Activated T-helper 2 cell treated with anti-CD3 and anti-CD28 coated beads, Interferon-gamma antibody, Interleukin-2, Interleukin-4, amounts not matched to agents 10 μg/mL and 5 μg/mL and 100 μg/mL, durations not matched to agents 14 hours and 24 hours and 36 hours (primary cell): ENCODE measurements at places on chromosomes 11 and 22. TPM values are rescaled to one million over a fixed set of nuclear protein-coding genes. Genes with fewer than 3 reads are reported as not detected.

DNA sequence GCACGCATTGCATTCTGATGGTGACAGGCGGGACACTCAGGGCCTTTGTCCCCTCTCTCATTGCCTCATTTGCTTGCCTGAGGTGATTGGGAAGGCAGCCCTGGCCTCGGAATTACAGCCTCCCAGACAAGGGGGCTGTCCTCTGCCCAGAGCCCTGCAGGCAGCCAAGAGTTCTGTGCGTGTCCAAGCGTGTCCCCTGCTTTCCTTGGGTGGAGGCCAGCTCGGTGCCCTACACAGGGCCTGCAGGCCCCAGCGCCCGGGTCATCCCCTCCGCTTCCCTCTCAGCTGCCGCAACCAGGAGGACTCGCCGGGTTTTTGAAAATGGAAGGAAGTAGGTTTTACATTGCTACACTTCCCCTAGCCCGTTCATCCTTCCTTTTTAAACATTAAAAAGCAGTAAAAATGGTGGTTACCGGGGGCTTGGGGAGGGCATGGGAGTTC is 1.9 kb downstream of the GRAMD4 start:
- no peak for DNase-seq

DNA sequence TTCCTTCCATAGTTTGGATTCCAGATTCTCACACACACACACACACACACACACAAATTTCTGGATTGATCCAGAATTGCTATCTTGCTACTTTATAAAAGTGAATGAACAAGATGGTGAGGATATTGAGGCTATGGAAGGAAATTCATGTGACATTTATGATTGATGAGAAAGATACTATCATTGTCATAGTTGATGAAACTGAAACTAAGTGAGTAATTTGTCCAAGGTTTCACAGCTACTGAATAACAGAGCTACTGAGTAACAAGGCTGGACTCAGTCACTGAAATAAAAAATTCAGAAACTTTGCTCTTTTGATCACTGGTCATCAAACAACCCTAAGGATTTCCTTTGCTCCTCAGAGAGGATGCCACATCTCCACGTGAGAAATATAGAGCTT is 16.2 kb downstream of the OR5D16 start:
- no peak for DNase-seq

DNA sequence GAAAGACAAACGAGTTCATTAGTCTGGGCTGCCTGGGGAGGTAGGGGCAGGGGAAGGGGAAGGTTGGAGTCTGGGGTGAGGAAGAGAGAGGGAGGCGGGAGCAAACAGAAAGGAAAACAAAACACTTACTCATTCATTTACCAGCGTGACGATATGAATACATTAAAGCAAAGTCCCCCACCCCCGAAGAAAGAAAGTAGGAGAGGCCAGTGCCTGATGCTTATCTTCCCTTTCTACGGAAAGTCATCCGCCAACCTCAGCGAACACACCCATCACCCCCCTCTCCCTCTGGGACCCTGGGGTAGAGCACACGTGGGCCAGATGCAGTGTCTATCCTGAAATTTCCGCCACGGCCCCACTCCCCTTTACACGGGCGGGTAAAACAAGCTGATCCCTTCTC is 13.7 kb downstream of the ABCC8 start:
- DNase-seq, result no peak

DNA sequence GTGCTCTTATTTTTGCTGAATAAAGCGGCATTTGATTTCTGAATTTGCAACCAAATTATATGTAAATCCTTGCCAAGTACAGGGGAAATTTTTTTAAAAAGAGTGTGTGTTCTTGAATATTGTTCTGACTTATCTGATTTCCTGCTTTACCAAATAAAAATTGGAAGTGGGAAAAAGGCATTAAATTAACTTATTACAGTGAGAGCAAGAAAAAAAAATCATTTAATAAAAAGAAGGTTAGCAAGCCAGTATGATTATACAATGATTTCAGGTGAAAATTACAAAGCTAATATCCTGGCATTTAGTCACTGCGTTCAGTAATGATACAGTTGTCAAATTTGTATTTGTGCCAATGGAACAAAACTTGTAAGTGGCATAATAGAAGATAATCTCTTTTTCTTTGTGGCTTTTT is 82.1 kb upstream of the PPARA start:
- no peak for DNase-seq

- DNase-seq, result no peak
These were observed 905.6 kb downstream of the DLG2 start for GRCh38 chr11:84721561-84721961.

DNA sequence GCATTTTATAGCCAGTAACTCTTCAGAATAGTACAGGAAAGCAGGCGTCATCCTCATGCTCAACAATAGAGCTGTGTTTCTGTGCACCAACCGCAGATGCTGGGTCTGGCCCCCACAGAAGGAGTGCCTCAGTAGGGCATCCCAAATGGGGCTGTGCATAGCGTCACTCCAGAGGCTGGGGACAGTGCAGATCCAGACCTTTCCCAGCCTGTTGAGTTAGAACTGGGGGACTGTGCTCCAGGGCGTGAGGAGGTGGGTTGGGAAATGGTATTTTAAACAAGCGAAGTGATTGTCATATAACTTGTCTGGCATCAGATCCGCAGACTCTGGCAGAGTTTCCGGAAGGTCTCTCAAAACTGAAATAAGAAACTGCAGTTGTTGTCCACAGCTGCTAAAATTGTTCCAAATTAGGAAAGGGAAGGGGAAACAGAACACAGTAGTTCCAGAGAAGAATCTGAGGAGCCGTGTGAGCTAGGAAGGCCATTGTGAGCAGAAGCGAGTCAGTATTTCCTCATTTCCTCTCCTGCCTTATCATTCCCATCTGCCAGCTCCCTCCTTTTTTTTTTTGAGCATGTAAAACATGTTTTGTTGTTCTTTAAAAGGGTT is 52.2 kb downstream of the JAM3 start:
- no peak for DNase-seq

DNA sequence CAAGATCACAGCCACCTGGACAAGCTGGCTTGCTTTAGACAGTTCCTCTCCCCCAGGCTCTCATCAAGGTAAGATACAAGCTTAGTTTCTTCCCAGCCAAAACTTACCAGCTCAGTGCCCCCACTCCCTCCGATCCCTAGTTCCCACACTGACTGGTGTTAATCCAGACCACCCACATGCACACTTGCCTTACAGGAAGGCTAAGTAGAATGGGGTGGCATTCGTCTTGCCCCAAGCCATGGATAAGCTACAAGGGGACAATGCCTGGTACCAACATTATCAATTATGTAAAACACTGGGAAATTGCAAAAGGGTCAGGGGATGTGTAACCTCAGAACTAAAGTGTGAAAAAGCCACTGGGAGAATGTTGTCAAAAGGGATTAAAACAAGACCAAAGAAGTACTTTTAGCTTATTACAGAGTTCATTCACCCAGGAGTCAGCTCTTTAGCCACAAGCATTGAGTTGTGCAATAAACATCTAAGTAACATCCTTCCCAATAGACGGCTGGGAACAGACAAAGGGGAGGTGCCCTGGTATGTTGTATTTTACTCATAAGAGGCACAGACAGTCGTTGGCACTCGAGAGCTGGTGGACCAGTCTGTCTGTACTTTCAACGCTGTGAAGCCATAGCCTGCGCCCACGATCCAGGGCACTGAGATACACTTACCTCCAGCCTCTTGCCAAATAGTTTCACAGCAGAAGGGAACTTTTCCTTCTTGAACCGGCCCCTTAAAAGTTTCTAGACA is 1.1 kb downstream of the DHCR7 start:
- no peak for DNase-seq

GRCh38 chr11:67615728-67616430 is 9.1 kb downstream of the NDUFV1 start:
- DNase-seq, result no peak

GRCh38 chr11:110311783-110312579 is 15.6 kb upstream of the RDX start:
- DNase-seq, result no peak

- DNase-seq, result peak; percentile 39
These were observed 98.0 kb upstream of the ASPHD2 start for GRCh38 chr22:26330971-26331625.

DNA sequence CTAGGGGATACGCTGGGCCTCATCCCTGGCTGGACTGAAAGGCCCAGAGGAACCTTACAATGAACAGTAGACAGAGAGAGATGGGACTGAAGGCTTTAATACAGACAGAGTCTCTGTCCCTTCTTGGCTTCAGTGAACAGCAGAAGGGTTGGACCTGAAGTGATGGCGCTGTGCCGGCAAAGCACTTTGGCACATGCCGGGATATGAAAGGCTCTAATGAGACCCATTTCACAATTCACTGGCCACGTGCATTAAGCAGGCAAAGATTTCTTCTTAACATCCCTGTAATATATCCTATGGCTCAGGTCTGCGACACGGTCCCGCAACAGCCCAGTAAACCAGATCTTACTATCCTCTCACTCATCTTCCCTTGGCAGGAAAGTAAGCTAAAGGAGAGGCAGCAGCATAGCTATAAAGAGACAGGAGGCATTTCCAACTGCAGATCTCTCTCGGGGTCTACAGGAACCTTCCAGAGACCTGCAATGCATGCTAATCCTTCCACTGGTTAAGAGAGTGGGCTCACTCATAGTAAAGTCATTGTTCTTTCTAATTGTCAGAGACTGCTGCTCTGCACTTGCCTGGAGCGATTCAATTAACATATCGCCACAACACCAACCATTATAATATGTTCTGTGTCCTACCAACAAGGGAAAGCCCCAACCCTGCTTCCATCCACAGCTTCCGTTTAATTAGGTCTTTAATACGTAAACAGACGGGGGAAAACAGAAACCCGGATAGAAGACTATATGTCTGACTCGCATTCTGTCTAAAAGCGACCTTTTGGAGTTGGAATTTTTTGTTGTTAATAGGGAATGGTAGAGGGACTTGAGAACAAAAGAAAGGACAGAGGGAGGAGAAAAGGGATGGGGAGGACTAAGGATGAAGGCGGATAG is 1179.0 kb downstream of the LRRC4C start:
- DNase-seq, result no peak

- DNase-seq, result no peak
These were observed 192.8 kb upstream of the B3GAT1 start for GRCh38 chr11:134604886-134605285.

GRCh38 chr11:57349491-57350274 is 11.5 kb downstream of the P2RX3 start:
- DNase-seq, result peak; percentile 38

DNA sequence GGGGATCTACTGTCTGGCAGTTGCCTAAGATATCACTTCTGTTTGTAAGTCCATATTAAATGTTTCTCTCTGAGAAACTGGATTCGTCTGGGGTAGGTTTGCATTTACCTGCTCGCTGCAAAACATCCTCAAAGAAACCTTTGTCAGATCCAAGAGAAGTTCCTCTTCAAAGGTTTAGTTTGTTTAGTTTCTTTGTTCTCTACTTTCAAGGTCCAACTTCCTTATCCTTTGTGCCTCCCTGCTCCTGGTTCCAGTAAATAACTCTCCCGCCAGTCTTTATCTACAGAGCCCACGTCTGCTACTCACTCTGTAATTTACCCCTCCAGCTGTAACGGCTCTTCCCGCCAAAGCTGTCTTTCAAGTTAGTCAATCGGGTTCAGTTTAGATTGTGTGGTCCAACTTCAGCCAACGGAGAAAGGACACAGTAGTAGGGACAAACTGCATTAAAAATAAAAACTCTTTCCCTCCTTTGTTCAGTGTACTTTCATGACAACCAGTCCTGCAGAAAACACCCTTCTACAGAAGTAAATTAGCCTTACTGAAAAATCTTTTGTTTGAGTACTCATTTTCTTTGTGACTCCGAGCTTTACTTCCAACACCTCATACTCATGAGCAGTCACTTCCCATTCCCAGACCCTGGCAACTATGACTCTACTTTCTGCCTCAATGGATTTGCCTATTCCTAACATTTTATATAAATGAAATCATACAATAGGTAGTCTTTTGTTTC is 41.0 kb downstream of the TMPRSS5 start:
- no peak for DNase-seq

- DNase-seq, result no peak
These were observed 30.7 kb upstream of the MUC5AC start for GRCh38 chr11:1126935-1127663.

The PHETA2 gene
- total RNA-seq, result 5.6 and 5.7 TPM in 2 replicates

The SNX19 gene
- 42.1 and 48.7 TPM in 2 replicates for total RNA-seq

The MMP27 gene
- total RNA-seq, result not detected in 2 replicates

The NF2 gene
- 57.1 and 57.7 TPM in 2 replicates for total RNA-seq

The C22orf31 gene
- total RNA-seq, result not detected in 2 replicates

The TRIM48 gene
- not detected in 2 replicates for total RNA-seq
